ENCODE measurements at places on chromosomes 12 and 14.

- H3K27me3 ChIP-seq: no peaks in the 10 kb centered on the region
- no peak overlapping the region for H3K27ac ChIP-seq
- H3K4me3 ChIP-seq: no peak overlapping the region
- no peaks in the 10 kb centered on the region for H3K4me1 ChIP-seq
- no peaks in the 10 kb centered on the region for H3K36me3 ChIP-seq
These were observed 44.8 kb upstream of the TMPO start for GRCh38 chr12:98470469-98471082.

DNA sequence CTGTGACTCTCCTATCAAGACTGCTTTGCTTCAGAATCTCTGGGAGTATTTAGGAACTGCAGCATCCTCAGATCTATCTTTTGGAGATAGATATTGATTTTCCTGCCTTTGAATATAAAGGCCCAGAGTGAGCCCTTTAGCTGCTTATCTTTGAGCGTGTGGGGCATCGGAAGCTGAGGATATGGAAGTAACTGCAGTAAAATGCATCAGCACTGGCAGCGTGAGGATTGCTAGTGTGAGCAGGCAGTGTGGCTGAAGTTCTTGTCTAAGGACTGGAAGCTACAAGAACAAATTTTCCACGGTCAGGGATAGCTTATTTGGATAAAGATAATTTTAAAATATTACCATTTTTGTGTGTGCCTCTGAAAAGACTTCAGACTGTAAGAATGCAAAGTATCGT lies 474.7 kb downstream of the NPAS3 start:
- H3K36me3 ChIP-seq: no peaks in the 10 kb centered on the region
- H3K4me3 ChIP-seq: no peak overlapping the region
- H3K27me3 ChIP-seq: no peaks in the 10 kb centered on the region

DNA sequence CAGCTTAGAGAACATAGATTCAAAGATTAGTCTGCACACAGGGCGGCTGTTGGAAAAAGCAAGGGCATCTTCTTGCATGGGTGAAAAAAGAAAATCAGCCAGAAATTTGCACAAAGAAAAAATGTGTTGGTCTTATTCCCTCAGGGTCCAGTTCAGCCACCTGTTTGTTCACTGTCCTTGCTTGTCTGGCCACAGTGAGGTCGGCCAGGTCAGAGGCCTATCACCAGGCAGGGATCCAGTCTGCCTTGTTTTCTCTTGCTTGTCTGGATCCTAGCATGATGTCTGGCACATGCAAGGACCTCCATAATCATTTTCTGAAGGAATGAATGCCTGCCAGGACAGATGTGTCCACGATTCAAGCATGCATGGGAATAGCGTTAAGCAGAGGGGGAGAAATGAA lies 359.1 kb upstream of the TBX3 start:
- DNase-seq: no peak
- no peak overlapping the region for H3K27ac ChIP-seq
- peaks cover 3% of the 10 kb centered on the region for H3K4me1 ChIP-seq
- no peak overlapping the region for H3K4me3 ChIP-seq
- no peaks in the 10 kb centered on the region for H3K27me3 ChIP-seq

- no peak overlapping the region for H3K27ac ChIP-seq
- no peaks in the 10 kb centered on the region for H3K4me1 ChIP-seq
- peaks cover 5% of the 10 kb centered on the region for H3K27me3 ChIP-seq
- DNase-seq: no peak
- no peaks in the 10 kb centered on the region for H3K36me3 ChIP-seq
These were observed 93.8 kb downstream of the STXBP6 start for GRCh38 chr14:24956104-24956503.

- H3K27ac ChIP-seq: no peak overlapping the region
- DNase-seq: no peak
- no peak overlapping the region for H3K4me3 ChIP-seq
- H3K36me3 ChIP-seq: peaks cover 67% of the 10 kb centered on the region
These were observed 32.4 kb downstream of the PSEN1 start for GRCh38 chr14:73168691-73169090.

DNA sequence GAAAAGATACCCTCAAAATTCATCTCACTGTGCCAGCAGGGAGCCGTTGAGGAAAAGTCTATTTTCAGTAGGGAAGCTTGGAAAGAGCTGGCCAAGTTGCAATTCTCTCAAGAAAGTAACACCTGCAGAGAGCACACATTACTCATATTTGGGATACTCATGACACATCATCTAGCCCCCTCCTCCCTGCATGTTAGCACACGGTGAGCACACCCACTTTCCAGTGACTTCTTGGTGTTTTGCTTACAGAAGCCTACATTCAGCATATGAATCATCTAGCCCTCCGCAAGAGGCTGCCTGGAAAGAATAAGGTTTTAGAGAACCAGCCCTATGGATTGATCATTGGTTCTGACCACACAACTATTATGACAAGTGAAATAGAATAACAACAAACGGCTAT lies 124.5 kb downstream of the PTPRO start:
- H3K27ac ChIP-seq: no peak overlapping the region
- H3K4me3 ChIP-seq: no peak overlapping the region
- no peaks in the 10 kb centered on the region for H3K36me3 ChIP-seq
- DNase-seq: no peak
- no peaks in the 10 kb centered on the region for H3K27me3 ChIP-seq
- H3K4me1 ChIP-seq: no peaks in the 10 kb centered on the region

- no peaks in the 10 kb centered on the region for H3K36me3 ChIP-seq
- no peak overlapping the region for H3K4me3 ChIP-seq
- H3K27ac ChIP-seq: no peak overlapping the region
- peaks cover 92% of the 10 kb centered on the region for H3K27me3 ChIP-seq
These were observed 7.9 kb downstream of the NKX2-1 start for GRCh38 chr14:36511981-36512584.

DNA sequence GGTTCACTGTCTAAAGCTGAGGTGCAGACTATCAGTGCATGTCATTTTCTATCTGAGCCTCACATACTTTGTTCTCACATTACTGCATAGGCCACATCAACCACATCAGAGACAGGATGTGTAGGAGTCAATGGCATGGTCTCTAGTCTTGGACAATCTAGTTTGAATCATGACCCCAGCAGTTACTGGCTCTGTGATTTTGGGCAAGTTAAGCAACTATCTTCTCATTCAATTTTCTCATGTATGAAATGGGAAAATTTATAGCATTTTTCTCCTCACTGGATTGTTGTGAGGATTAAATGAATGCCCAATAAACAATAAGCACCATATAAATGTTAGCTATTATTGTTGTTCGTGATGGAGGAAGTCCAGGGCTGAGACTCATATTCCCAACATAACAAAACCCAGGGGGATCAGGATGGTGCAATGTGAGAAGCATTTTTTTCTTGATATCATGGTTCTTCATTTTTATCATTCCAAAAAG lies 432.6 kb downstream of the LRIG3 start:
- no peak overlapping the region for H3K4me3 ChIP-seq
- no peaks in the 10 kb centered on the region for H3K36me3 ChIP-seq
- H3K27ac ChIP-seq: peak overlapping the region; percentile 45
- no peaks in the 10 kb centered on the region for H3K4me1 ChIP-seq
- no peaks in the 10 kb centered on the region for H3K27me3 ChIP-seq

- no peaks in the 10 kb centered on the region for H3K4me1 ChIP-seq
- H3K36me3 ChIP-seq: no peaks in the 10 kb centered on the region
- no peak overlapping the region for H3K4me3 ChIP-seq
- peaks cover 9% of the 10 kb centered on the region for H3K27me3 ChIP-seq
These were observed 3.6 kb upstream of the NINJ2 start for GRCh38 chr12:666766-667308.

DNA sequence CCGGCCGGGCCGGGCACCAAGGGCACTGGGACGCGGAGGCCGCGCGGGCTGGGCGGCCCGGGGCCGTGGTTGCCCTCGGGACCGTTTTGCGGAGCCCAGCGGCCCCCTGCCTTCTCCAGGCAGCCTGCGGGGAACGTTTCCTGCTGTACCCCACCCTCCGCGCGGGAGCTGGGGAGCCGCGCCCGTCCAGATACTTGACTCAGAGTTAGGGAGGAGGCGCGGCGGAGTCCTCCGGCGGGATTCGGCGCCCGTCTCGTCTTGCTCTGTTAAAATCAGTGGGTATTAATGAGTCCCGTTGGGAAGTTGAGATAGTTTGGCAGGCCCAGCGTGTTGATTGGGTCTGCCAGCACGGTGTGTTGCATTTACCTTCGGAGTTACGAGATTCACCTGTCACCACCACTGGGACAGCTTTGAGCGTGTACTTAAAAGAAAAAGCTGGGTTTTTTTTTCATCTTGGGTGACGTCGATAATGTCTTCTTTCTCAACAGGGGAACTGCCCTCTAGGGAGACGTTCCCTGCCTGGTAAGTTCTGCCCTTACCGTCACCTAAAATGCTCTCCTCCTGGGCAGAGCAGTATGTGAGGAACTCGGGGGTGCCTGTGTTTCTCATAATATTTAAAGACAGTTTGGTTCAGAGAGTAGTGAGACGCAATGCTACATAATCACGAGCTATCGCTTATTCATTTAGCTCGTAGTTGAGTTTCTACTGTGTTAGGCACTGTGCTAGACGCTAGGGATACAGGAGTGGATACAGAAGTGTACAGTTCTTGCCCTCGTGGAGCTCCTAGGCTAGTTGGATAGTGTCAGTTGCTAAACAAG lies 596 bp downstream of the DLST start:
- H3K27me3 ChIP-seq: no peaks in the 10 kb centered on the region
- H3K27ac ChIP-seq: peak overlapping the region; percentile 80
- peak overlapping the region; percentile 92 for H3K4me3 ChIP-seq
- peaks cover 21% of the 10 kb centered on the region for H3K4me1 ChIP-seq
- DNase-seq: peak; percentile 29
- peaks cover 8% of the 10 kb centered on the region for H3K36me3 ChIP-seq

- peaks cover 17% of the 10 kb centered on the region for H3K36me3 ChIP-seq
- no peaks in the 10 kb centered on the region for H3K27me3 ChIP-seq
- no peak for DNase-seq
- peaks cover 39% of the 10 kb centered on the region for H3K4me1 ChIP-seq
These were observed 23.4 kb downstream of the DDX47 start for GRCh38 chr12:12836571-12836970.

- peaks cover 10% of the 10 kb centered on the region for H3K27me3 ChIP-seq
- no peak overlapping the region for H3K4me3 ChIP-seq
- no peak for DNase-seq
- H3K36me3 ChIP-seq: no peaks in the 10 kb centered on the region
- no peaks in the 10 kb centered on the region for H3K4me1 ChIP-seq
- H3K27ac ChIP-seq: no peak overlapping the region
These were observed 170.0 kb upstream of the PRMT8 start for GRCh38 chr12:3320881-3321509.

DNA sequence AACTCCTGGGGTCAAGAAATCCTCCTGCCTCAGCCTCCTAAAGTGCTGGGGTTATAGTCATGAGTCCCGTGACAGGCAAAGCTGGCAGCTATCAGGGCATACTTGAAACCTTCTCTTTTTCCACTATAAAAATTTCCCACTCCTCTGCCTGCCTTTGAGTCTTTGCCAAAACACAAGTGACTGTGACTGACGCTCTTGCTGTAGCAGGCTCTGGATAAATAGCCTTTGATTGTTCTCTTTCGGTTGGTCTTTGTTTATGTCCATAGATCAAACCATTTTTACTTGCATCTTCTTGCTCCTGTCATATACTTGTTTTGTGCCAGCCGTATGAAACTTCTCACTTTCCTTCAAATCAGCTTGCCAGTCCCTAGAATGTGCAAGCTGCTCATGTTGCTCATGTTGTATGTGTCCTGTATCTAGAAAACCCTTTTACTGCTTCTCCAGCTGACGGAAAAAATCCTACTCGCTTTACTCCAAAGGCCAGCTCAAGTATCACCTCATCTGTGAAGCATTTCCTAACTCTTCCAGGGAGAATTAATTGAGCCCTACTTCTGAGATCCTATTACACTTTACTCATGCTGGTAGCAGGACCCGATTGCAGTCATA lies 73.1 kb downstream of the RESF1 start:
- H3K4me1 ChIP-seq: no peaks in the 10 kb centered on the region
- no peak overlapping the region for H3K4me3 ChIP-seq
- H3K36me3 ChIP-seq: no peaks in the 10 kb centered on the region
- H3K27ac ChIP-seq: no peak overlapping the region
- DNase-seq: no peak

DNA sequence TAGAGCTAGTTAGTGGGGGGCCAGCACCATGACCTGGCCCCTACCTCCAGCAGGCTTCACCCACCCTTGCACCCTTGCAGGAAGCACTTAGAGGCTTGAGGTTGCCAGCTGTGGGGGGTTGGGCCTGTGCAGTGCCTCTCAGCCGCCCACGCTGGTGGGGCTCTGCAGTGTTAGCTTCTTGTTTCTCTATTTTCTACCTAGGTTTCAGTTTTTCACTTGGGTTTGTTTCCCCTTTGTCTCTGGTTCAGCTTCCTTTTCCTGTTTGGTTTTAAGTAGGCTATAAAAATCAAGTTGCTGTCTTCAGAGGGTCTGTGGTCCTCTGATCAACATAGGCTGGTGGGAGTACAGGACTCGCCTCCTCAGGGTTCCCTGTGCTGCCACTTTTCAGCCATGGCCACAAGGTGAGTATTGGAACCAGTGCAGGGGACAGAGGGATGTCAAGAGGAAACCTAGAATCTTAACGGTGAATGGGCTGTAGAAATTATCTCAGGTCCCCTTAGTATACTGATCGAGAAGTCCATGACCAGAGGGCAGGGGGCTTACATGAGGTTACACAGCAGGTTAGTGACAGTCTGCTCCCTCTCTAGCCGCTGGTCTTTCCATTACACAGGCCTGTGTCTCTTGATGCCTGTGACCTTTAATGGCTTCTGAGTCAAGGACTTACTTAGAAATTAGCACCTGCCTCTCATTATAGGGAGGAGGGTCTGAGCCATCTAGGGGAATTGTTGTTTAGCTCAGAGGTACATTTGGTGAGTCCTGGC lies at the start of gene EVL:
EVL (plus strand) TSS at position 312 of the 761 bp plus-strand sequence; CDS start at position 391, 79 bp downstream.
- no peak for DNase-seq
- no peak within 1 kb of the TSS for H3K4me3 ChIP-seq
- H3K27ac ChIP-seq: no peak within 1 kb of the TSS
- peaks cover 10% of the 10 kb centered on the region for H3K4me1 ChIP-seq
- H3K36me3 ChIP-seq: no peaks in the 10 kb centered on the region

DNA sequence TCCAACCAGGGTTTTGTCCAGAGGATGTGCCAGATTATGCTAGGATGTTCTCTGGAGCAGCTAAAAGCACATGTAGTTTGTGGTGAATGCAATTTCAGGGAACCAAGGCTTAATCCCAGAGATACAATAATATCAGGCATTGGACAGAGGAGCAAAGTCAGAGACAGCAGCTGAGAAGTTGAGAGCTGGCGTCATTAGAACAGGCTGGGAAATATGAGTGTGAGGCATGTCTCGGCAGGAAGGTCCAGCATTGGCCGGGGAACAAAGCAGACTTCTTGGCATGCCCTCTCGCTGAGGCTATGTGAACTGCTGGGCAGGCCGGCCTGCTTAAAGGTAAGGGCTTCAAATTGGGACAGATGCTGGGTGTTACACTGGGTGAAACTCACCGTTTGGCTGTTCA lies 125.4 kb downstream of the CAND1 start:
- H3K27ac ChIP-seq: no peak overlapping the region
- no peak for DNase-seq
- H3K4me3 ChIP-seq: no peak overlapping the region
- H3K36me3 ChIP-seq: no peaks in the 10 kb centered on the region

DNA sequence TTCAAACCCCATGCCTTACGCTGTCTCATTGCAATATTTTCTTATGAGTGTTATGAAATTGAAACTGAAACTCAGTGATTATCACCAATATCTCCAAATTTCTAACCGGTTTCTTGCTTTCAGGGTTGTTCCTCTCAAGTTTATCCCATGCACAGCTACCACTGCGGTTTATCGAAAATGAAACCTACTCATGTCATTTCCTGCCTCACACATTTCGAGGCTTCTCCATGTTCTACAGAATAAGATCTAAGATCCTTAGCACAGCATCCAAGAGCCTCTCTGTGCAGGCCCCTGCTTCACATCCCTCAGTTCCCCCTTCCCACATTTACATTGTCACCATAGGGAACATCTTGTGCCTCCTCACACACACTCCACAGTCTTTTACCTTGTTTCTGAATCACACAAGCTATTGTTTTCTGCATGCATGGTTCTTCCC lies 45.5 kb upstream of the FAR2 start:
- no peak for DNase-seq
- H3K36me3 ChIP-seq: no peaks in the 10 kb centered on the region
- no peak overlapping the region for H3K4me3 ChIP-seq
- no peaks in the 10 kb centered on the region for H3K27me3 ChIP-seq
